ENCODE measurements at places on chromosomes 2 and 18. TPM values are rescaled to one million over a fixed set of nuclear protein-coding genes. Genes with fewer than 3 reads are reported as not detected.

DNA sequence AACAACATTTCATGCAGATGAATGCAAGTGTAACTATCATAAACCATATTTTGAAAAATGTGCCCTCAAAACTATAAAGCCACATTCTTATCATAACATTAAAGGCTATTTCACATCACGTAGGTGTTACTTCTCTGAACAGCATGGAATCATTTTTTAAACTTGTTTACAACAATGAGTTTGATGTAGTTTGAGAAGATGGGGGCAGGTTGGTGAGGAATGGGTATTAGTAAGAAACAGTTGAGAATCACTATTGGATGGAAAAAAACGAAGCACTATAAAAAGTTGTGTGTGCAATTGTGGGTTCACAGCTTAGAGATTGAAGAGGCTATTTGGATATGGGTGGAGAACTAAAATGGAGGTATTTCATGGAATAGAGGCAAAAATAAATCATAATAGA lies 569.1 kb downstream of the ARHGAP15 start:
- DNase-seq, result no peak

- no peak for DNase-seq
Observed at GRCh38 chr2:18961991-18962421, 372.6 kb upstream of the NT5C1B start.

DNA sequence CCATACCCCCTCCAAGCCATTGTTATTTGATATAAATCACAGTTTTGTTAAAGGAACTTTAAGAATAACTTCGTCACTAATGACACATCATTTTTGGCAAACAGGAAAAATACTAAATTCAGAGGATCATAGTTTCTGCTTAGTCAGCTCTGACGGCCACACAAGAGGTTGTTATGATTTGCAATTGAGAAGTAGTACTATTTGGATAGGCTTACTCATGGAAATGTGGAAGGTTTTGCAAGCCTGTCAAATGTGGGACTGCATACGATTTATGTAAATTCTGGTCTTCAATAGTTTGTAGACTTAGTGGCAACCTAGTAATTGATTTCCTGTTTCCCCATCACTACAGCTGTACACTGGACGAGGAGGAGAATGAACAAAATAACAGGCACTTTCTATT lies 108.1 kb downstream of the ARHGEF33 start:
- DNase-seq, result no peak

GRCh38 chr2:136130511-136130910 lies 12.6 kb upstream of the CXCR4 start:
- no peak for DNase-seq

- no peak for DNase-seq
Observed at GRCh38 chr18:48186861-48187260, 222.3 kb downstream of the ZBTB7C start.

DNA sequence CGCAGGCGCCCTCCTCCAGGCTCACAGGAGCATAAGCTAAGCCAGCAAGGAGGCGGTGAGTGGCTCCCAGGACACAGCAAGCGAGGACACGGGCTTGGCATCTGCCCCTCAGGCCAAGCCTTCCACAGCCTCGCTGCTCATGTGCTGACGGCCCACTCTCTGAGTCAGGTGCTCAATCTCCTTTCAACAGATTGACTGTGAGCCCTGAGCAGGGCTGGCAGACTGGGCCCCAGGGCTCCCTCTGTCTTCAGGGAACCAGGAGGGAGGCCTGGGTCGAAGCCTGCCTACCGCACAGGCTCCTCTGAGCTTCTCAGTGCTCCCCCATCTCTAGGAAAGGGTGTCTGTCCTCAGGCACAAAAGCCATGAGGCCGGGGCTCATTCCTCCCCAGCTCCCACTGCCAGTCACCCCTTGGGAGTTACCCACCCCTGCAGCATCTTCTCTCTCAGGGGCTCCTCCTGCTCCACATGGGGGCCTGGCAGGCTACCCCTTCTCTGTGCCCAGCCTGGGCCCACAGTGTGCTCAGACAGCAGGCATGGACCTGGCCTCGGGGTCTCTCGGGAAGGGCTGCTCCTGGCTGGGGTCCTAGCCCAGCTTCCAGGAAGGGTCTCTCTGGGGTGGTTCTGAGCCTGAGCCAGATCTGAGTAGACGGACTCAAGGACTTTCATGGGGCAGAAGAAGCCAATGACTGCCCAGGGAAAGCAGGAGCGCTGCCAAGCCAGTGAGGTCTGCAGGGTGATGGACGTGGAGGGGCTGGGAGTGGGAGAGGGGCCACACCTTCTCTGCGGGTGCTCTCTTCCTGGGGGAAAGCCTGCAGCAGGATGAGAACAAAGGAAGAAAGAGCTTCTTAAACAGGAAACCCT lies 138.0 kb upstream of the GPC1 start:
- no peak for DNase-seq

- DNase-seq, result no peak
Observed at GRCh38 chr2:126658905-126659561, 3.1 kb downstream of the GYPC start.

GRCh38 chr2:190357600-190357999 lies 14.2 kb downstream of the INPP1 start:
- DNase-seq, result no peak

GRCh38 chr2:181570833-181571661 lies 85.9 kb downstream of the CERKL start:
- DNase-seq, result no peak

DNA sequence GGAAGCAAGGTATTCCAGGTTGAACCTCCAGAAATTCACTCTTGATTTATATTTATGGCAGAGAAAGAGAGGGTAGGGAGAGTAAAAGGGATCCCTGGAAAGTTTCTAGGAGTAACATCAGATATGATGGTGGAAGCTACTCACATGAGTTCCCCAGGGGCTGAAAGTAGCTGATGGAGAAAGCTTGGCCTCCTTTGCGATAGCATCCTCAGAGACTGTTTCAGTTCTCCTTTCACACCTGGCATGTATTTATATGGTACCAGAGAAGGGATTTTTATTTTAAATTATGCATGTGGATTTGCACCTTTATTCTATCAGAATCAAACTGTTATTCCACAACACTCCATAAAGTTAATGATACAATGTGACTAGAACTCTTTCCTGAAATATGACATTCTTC lies 126.3 kb upstream of the OSR1 start:
- no peak for DNase-seq

GRCh38 chr2:128997166-128997866 lies 678.6 kb upstream of the HS6ST1 start:
- no peak for DNase-seq

GRCh38 chr18:8324343-8325065 lies 284.7 kb upstream of the RAB12 start:
- no peak for DNase-seq

DNA sequence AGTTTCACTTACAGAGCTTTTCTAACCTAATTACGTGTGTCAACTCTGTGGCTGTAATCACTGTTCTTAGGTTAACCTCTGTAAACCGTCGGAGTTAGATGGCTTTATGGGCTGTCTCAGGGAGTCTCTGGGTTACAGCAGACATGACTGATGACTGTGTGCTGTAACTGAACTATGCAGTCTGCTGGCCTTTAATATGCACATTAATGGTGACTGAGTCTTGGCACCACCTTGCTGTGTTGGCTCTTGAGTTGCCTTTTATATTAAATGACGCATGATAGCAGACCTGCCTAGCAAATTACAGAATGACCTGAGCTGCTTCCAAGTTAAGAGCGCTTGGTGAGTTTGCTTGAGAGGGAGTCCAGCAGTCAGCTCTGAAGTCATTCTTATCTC lies 90.1 kb downstream of the ACKR3 start:
- peak; percentile 52 for DNase-seq

GRCh38 chr18:35178260-35178659 lies 62.6 kb upstream of the ZNF397 start:
- DNase-seq, result no peak

PTGR3 gene
- 46.5 TPM for polyA plus RNA-seq

PID1 gene
- polyA plus RNA-seq, result 4.8 TPM

TMEM169 gene
- polyA plus RNA-seq, result 14.8 TPM

LYPD6 gene
- polyA plus RNA-seq, result 17.9 TPM

HOXD12 gene
- polyA plus RNA-seq, result 0.79 TPM

MYO7B gene
- 25.5 TPM for polyA plus RNA-seq

Data from left renal cortex interstitium (tissue), 4 donors.